ENCODE measurements at places on chromosomes 5 and 9.

DNA sequence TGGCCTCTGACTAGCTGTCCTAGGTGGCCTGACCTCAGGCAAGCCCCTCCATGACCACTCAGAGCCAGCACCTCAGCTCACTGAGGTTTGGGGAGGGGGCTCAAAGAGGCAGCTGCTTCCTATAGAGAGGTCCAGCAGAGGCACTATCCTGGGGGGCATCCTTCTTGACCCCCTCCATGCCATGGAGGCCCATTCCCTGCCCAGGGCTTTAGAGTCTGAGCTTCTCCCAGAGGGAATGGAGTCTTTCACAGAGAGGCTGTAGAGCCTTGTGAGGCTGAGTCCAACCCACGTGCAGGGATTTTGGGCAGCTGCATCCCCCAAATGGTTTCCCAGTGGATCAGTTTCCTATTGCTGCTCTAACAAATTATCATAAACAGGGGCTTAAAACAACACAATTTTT, 16.9 kb downstream of the IRF1 start:
- no peak for DNase-seq

DNA sequence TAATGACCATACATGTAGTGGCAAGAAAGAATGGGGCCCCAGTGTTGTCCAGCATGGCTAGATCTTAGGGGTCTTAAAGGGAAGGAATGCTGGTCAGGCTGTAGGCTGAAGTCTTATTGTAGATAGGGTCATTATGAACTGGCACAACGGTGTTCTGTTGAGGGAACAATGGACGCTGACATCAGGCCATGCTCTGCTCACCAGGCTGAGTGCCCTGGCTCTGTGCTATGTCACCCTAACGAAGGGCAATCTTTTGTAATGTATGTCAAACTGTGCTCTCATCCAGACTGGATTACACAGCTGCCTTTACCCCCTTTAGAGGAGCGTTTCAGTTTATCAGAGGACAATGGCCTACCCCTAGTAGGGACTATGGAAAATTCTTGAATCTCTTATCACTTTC, 14.6 kb upstream of the ZNF608 start:
- DNase-seq, result no peak

- DNase-seq, result no peak
Measured at GRCh38 chr5:14143546-14143840, 351 bp downstream of the TRIO start.

GRCh38 chr9:37650873-37651768, at the start of gene FRMPD1:
TSS of gene FRMPD1 (plus strand) at chr9:37650954. CDS start at chr9:37692642, 41,688 bp downstream.
- peak; percentile 25 for DNase-seq

DNA sequence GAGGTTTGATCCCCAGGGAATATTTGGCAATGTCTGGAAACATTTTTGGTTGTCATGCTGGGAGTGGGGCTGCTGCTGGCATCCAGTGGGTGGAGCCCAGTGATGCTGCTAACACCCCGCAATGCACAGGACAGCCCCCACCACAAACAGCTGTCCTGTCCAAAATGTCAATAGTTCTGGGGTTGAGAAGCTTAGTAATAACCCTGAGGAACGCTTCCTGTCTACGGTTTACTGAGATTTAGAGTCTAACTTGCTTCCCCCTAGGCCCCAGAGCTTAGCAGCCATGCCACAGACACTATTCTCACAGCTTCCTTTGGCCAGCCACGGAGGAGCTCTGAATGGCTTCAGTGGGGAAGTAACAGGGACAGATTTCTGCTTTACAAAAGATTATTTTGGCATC, 66.5 kb downstream of the MSX2 start:
- DNase-seq, result no peak

- peak; percentile 40 for DNase-seq
Measured at GRCh38 chr5:149372076-149372795, 6.9 kb downstream of the IL17B start.

- DNase-seq, result peak; percentile 82
Measured at GRCh38 chr5:171961117-171961516, 45.3 kb downstream of the FBXW11 start.
